ENCODE measurements at places on chromosomes 3 and 15.
A peak's percentile ranks its signal among the peaks of the same experiment; 100 is the strongest.

DNA sequence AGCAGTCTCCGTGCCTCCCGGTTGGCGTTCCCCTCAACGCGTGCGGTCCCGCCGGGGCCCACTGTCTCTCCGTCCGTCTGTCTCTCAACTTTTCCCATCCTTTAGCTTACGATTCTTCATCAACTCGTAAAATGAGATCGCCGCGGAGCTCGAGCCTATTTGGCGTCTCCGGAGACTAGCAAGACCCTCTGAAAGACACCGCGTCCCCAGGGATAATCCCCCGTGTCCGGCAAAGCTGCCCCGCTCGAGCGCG, 3.4 kb downstream of the GATA2 start:
- DNase-seq: no peak

GRCh38 chr15:90001683-90002427, 731 bp downstream of the ZNF710 start:
- DNase-seq: peak; percentile 54

DNA sequence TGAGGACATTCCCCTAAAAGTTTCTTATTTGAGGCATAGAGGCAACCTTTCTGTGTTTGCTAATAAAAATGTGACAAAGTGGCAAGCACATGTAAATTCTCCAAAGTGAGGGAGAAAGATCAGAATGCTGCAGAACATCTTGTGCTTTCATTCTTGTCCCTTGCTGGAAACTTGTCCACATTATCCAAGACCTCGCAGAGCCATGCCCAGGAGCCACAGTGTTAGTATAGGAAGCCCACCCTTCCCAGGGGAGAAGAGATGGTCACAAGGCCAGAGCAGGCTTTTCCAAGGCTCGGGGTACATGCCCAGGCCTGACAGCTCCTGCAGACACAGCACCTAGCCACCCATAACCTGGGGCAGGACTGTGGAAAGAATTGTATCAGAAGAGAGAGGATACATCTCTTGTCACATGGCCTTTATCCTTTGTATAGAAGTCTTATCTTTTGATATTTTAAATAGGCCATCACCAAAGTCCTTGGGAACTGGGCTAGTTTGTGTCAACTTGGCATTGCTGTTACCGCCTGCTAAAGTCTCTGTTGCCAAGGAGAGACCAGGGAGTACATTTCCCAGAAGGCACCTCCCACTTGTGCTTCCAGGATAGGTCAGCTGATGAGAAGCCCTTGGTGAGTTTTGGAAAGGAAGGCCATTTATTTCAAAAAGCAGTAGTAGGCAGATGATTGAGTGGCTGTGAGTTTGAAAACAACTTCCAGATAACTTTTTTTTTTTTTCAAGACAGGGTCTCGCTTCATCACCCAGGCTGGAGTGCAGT, 10.5 kb downstream of the DLEC1 start:
- no peak for DNase-seq

- no peak for DNase-seq
These were observed 37.9 kb downstream of the MLH1 start for GRCh38 chr3:37031096-37031682.

GRCh38 chr3:26807272-26807671, 184.7 kb downstream of the LRRC3B start:
- DNase-seq: no peak

DNA sequence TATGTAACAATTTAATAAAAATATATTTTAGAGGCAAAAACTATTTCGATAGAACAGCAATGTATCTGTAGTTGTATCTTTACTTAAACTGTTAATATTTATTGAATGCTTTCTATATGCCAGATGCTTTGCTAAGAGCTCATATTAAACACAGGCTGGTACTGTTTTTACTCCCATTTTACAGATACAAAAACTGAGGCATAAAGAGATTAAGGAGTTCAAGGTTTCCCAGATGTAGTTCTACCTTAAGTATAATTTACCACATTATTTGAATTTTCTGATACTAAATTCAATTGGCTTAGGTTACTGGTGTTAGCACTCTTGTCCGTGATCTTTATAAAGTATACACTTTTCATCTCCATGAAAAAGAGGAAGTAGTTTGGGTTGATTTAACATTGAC, 149.8 kb downstream of the ROBO2 start:
- DNase-seq: no peak

- DNase-seq: no peak
These were observed 53.6 kb downstream of the VGLL3 start for GRCh38 chr3:86937306-86937791.

DNA sequence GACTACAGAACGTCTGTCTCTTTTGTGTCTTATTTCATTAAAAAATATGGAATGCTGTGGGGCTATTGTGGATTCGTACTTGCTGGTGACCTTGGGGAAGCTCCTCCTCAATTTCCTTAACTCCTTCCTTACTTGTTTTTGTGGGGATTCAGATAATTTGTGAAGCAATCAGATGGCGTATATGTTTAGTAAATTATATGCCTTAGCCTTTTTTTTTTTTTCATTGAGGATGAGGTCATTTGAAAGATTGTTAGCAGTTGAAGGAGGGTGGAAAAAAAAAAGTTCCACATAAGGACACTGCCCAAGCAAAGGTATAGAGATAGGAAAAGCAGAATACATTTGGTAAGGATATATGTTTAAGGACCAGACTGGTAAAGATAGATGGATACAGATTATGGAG, 3.3 kb downstream of the RNF13 start:
- no peak for DNase-seq

- DNase-seq: no peak
These were observed 173.5 kb downstream of the ATP10A start for GRCh38 chr15:25689592-25689991.

- no peak for DNase-seq
These were observed 2.8 kb downstream of the ZIC4 start for GRCh38 chr3:147403511-147403910.

GRCh38 chr3:14991818-14992612, 44.6 kb downstream of the NR2C2 start:
- DNase-seq: no peak

GRCh38 chr3:66297260-66297873, 76.6 kb downstream of the SLC25A26 start:
- no peak for DNase-seq

GRCh38 chr3:2847062-2847841, 262.9 kb downstream of the IL5RA start:
- DNase-seq: no peak

DNA sequence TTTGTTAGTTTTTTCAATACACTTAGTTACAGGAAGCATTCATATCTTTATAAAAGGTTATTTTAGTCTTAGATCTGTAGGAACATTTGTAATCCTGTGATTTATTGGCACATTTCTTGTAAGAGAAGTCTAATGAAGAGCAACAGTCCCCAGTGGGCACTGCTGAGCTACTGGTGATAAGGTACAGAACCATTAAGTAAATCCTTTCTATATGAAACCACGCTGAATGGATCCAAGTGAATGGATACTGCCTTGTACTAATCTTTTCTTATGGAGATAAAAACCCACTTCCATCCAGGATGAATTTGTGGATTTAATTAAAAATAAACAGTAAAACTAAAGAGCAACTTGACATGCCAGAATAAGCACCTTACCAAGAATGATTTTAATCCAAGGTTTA, 64.0 kb downstream of the SHQ1 start:
- no peak for DNase-seq

- no peak for DNase-seq
These were observed 39.5 kb downstream of the GOLGA6A start for GRCh38 chr15:74042603-74043424.

DNA sequence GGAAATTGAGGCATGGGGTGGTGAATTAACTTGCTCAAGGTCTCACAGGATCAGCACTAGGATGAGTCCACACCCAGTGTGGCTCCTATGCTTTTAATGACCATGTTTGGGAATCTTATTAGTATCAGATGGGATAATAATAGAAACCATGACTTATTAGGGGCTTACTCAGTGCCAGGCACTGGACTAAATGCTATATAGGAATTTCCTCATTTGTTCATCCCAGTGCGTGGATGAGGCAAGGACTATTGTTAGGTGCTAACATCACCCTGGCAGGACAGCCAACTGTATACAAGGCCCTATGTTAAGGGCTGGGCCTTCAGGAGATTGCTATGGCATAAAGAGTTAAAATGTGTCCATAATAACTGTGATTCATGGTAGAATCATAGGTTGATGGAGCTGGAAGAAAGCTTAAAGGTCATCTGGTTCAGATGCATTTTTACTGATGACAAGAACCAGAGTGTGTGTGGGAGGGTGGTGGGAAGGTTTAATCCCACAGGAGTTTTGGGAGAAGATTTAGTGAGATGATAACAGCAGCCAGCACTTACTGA, 4.7 kb upstream of the FEM1B start:
- no peak for DNase-seq

GRCh38 chr15:23574742-23575141, 9.3 kb downstream of the MKRN3 start:
- DNase-seq: no peak

DNA sequence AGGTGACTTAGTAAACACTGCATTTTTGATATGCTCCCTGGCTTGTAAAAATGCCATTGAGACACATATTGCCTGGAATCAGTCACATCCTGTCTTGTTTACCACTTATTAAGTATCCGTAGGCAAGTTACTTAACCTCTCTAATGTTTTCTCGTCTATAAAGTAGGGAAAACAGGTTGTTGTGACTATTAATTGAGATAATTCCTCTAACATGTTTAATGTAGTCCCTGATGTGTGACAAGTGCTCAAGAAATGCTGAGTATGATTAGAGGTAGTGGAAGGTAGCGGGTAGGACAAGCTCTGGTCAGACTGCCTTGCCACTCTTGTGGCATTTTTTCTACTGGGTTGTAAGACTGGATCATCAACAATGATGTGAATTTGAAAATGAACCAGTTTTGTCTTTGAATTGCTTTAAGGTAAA, 54.1 kb downstream of the NFKBIZ start:
- no peak for DNase-seq

DNA sequence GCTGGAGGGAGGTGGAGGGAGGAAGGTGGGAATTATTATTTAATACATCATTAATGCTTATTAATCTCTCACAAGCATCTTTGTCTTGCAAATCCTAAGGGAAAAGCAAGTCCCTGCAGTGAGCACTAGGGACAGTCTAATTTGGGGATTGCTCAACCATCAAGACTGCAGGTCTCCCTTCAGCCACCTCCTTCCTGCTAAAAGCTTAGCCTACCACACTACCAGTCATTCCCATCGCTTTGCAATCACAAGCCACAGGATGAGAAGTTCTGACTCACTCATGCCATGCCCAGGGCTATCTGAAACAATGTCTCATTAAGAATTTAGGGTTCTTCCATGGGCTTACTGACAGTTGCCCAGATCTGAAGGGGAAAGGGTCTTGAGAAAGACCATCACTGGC, 51.0 kb upstream of the EIF1B start:
- DNase-seq: no peak

DNA sequence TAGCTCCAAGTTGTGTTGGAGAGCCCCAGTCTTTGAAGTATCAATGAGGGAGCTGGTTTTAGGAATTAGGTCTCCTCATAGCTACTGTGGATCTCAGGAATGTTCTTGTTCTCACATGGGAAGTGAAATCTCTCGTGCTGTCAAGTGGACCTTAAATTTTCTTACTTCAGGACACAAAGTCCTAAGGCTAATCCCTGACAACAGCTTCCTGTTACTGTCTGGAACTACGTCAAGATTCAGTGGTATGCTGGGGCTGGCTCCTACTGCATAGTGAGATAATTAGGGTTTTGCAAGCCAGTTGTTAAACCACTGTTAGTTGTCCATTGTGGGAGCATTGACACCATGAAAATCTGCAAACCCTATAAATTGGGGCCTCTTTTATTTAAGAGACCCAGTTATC, 22.8 kb downstream of the MESP1 start:
- no peak for DNase-seq
